ENCODE measurements at places on chromosomes 2 and 18.

GRCh38 chr2:45379399-45380087, 231.5 kb downstream of the SRBD1 start:
- DNase-seq, result no peak

GRCh38 chr18:80026363-80026762, 7.9 kb upstream of the RBFA start:
- DNase-seq, result no peak

DNA sequence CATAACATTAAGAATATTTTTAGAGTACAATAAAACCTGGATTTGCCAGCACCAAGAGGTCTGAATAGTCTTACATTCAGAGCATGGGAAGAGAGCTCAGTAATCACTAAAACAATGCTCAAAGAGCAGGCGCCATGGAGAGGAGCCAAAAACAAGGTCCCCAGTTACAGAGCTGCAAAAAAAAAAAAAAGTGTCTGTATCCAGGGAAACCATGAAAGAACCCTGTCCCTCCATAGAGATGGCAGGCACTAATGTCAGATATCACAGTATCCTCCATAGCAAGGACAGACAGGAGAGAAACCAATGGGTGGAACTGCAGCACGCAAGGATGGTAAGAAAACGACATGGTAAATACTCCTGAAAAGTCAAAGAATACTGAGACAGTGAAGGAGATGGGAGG, 19.5 kb downstream of the FBXO15 start:
- no peak for DNase-seq

GRCh38 chr2:176648700-176649297, 379.6 kb downstream of the MTX2 start:
- no peak for DNase-seq

DNA sequence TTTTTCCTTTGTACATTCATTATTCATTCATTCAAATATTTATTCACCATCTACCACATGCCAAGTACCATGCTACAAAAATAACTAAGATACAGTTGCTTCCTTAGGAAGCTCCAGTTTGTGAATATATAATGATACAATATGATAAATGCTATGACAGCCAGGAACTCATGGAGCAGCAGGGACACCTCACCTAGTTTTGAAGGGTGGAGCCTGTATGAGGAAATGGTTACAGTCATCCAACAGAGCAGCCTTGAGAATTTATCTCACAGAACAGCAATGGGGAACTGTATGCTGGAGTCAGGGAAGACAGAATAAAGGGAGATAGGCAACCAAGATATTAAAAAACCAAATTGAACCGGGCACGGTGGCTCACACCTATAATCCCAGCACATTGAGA, 124.0 kb downstream of the OSBPL1A start:
- no peak for DNase-seq

DNA sequence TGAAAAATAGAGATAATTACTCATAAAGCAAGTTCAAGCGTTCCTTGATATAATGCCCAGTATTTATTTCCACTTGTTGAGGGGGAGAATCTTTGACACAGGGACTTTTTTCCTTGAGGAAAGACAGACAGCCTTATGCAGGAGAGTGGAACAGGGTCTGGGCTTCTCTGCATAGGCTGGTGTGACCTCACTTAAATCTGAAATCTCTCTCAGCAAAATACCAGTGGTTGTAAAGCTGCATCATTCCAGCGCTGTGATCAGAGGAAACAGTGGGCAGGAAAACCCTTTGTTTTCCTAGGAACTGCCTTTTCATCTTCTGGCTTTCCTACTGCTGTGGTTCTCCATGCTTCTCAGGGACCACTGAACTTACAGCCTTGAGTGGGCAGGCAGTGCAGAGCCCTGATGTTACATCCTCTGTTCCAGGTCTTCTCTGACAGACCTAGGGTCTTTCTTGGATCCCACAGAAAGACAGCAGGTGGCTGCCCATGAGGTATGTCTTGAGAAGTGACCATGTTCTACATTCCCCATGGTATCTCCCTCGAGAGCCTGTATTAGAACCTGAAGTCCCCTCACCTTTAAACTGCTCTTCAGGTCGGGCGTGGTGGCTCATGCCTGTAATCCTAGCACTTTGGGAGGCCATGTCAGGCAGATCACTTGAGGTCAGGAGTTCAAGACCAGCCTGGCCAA, 17.6 kb upstream of the MAP4K4 start:
- no peak for DNase-seq

- no peak for DNase-seq
These were observed 46.3 kb upstream of the SEMA4C start for GRCh38 chr2:96916156-96916630.

DNA sequence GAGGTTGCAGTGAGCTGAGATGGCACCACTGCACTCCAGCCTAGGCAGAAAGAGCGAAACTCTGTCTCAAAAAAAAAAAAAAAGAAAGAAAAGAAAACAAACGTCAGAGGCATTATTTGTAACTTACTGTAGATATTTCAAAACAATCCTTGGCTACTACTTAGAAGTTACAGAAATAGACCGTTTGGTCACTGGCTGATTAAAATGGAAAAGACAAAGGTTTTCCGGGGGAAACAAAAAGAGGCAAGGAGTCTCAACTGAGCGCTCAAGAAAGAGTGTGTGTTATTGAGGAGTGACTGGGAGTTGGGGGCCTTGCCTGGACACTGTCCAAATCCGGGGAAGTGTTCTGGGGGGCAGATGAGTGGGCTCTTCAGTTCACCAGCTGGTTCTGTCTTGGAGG, 47.6 kb downstream of the TEX44 start:
- DNase-seq, result no peak

All from stimulated activated CD4-positive, alpha-beta T cell treated with anti-CD3 and anti-CD28 coated beads, Interleukin-2, amount 100 ng/mL, for 24 hours (primary cell).